ENCODE measurements at places on chromosomes 6 and 20.
A peak's percentile ranks its signal among the peaks of the same experiment; 100 is the strongest.

- no peak for DNase-seq
These were observed 118.5 kb upstream of the BACH2 start for GRCh38 chr6:90415178-90415577.

- DNase-seq: no peak
These were observed 53.6 kb downstream of the YTHDF1 start for GRCh38 chr20:63162206-63162795.

GRCh38 chr20:34190262-34190661 is 51.0 kb upstream of the ASIP start:
- no peak for DNase-seq

GRCh38 chr6:87837876-87838275 is 135.8 kb upstream of the AKIRIN2 start:
- DNase-seq: no peak

DNA sequence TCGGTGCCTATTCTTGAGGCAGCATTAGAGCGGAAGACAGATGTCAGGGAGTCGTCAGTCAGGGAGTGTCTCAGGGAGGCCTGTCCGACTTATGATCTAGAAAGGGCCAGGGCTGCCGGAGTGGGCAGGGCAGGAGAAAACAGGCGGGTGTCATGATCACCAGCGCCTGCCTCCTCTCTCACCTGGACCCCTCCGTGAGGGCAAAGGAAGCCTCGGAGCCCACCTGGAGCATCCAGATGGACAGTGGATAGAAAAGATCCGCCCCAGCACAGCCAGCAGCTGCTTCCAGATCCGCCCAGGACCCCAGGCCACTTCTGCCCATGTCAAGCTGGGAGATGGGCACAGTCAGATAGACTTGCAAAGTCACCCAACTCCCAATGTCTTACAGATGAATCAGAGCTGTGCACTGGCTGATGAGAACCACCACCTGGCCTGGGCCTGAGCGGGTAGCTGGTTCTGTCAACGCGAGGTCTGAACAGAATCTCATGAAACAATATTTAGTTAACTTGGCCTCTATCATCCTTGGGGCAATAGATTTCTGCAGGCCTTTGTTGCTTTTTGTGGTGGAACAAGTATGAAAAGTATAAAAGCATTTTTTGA is 22.2 kb downstream of the PSMG4 start:
- DNase-seq: no peak

DNA sequence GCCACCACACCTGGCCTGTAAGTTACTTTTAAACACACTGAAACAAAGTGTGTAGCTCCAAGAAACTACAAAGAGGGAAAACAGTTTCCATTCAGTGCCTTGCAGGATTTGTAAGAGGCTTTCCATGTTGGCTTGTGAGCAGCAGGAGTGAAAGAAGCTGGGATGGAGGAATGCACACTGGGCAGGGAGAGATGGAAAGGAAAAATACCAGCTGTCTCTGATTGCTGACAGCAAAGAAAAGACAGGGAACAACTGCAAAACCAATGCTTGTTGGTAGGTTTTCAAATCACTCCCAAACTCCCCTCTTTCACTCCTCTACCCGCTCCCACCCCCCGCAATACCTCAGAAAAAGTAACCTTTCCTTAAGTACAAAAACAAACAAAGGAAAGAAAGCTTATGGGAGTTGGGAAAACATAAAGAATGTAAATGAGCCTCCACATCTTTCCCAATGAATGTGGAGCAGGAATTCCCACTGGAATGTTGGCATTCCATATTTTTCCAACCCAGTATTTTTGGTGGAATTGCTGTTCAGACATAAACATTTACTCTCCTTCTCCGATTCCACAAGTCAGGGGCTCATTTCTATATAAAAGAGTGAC is 166.1 kb downstream of the THBS2 start:
- no peak for DNase-seq

- DNase-seq: no peak
These were observed 93.4 kb downstream of the MBOAT1 start for GRCh38 chr6:20118892-20119291.

GRCh38 chr6:81625216-81625615 is 127.3 kb downstream of the TENT5A start:
- DNase-seq: no peak

- DNase-seq: no peak
These were observed 38.2 kb downstream of the C6orf132 start for GRCh38 chr6:42104095-42104803.

DNA sequence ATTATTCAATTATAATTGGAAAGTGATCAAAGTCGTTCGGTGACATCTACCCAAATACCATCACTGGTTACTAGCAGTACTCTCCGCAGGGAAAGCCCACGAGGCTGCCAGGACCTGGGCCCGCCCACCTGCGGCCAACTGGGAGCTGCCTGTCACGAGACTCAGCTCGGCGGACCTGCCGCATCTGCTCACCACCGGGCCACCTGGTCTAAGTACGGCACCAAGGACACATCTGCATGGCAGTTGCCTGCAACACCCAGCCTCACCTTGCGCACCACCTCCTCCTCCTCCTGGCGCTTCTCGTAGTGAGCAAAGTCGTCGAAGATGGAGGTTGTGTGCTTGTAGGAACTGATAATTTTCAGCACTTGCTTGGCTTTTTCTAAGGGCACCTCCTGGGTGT is 13.9 kb downstream of the YTHDF1 start:
- DNase-seq: no peak

DNA sequence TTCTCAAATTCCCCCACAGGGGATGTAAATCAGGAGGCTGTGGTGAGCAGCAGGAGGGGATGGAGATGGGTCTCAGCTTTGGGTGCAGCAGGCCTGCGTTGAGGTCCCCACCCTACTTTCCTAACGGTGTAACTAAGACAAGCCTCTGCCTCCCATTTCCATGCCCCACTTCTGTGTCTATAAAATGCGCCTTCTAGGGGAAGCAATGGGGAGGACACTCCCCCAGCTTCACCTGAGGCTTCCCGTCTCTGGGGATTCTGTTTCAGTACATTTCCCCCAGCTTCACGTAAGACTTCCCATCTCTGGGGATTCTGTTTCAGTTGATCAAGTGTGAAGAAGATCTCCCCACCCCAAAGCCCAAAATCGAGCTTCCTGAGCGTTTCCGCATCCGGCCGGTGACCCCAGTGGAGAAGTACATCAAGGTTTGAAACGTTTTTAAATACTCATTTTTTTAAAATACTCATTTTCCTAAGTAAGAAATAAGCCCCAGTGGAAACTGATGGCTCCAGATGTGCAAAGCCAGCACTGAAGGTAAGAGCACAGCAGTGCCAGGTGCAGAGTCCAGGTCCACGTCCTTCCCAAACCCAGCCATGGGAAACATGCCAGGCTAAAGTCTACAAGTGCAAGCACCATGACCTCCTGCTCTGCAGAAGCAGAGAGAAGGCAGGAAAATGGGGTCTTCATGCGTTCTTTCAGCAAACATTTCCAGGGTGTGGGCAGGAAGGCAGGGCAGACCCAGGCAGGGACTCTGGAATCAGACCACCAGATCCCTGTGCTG is 73.1 kb downstream of the ANKRD60 start:
- no peak for DNase-seq

GRCh38 chr6:163427498-163428254 is 13.2 kb downstream of the QKI start:
- DNase-seq: peak; percentile 43

GRCh38 chr6:119481976-119482375 is 132.4 kb upstream of the MAN1A1 start:
- no peak for DNase-seq

GRCh38 chr6:164695896-164696295 is 613.5 kb downstream of the C6orf118 start:
- no peak for DNase-seq

GRCh38 chr6:4349323-4349722 is 213.9 kb upstream of the ECI2 start:
- no peak for DNase-seq

- no peak for DNase-seq
These were observed 48.1 kb upstream of the MLIP start for GRCh38 chr6:54063228-54063539.

GRCh38 chr20:23047738-23048214 is 1.7 kb downstream of the THBD start:
- DNase-seq: no peak

DNA sequence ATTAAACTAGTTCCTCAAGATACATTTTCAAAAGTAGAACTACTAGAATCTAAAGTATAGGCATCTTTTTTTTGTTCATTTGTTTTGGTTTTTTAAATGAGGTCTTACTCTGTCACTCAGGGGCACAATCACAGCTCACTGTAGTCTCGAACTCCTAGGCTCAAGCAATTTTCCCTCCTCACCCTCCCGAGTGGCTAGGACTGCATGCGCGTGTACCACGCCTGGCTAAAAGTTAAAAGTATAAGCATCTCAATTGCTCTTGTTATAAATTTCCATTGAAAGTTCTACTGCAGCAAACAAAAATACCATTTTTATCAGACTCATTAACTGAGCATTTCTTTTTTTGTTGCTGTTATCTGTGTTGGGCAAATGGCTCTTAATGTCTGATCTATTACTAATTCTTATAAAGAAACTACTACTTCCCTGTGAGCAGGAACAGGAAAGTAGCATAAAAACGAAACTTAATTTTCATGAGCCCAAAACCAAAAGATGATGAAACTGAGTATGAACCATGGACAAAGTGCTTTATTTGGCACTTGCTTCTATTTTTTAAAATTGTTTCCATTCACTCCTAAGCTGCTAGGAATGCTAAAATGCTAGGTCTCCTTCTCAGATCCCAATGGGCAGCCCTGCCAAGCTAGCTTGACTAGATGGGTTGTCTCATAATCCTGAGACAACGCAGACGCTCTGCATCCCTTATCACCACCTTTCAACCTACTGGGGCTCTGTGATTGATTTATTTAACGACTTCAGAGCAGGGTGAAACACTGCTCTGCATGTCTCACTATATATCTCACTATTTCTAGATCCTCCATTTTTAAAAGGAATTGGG is 36.9 kb downstream of the TRPC4AP start:
- no peak for DNase-seq

DNA sequence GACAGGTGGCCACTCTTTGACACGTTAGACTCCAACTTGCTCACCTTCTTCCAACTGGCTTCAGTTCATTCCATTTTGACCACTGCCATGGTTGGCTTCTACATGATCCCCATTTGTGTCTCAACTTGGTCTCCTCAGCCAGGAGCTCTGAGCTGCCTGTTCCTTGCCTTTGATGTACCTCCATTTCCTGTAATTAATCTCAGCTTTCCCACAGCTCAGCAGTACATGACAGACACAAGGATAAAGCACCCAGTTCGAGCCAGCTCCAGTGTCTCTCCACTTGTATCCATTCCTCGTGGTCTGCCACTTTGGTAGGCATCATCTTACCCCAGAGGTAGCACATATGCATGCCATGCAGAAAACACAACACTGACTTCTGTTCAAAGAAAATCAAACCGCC is 161.0 kb downstream of the TSHZ2 start:
- no peak for DNase-seq

- DNase-seq: no peak
These were observed 20.2 kb downstream of the NTSR1 start for GRCh38 chr20:62728781-62729300.

GRCh38 chr6:55069132-55069781 is 105.1 kb upstream of the HCRTR2 start:
- DNase-seq: peak; percentile 2

DNA sequence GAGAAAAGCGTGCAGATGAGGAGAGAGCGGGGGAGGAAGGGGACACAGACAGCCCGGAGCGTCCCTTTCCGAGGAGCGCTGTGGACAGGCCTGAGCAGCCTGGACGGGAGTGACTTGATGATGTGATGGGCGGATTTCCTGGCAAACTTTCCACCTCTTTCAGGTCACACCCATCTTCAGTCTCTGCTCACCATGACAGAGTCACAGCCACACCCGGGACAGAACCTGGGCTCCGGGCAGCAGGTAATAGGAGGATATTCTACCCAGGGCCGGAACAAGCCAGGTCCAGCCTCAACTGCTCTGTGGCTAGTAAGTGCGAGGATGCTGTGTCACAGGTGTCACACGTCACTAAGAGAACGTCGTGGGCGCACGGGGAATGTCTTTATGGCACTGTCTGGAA is 84.3 kb downstream of the THBS2 start:
- DNase-seq: no peak

DNA sequence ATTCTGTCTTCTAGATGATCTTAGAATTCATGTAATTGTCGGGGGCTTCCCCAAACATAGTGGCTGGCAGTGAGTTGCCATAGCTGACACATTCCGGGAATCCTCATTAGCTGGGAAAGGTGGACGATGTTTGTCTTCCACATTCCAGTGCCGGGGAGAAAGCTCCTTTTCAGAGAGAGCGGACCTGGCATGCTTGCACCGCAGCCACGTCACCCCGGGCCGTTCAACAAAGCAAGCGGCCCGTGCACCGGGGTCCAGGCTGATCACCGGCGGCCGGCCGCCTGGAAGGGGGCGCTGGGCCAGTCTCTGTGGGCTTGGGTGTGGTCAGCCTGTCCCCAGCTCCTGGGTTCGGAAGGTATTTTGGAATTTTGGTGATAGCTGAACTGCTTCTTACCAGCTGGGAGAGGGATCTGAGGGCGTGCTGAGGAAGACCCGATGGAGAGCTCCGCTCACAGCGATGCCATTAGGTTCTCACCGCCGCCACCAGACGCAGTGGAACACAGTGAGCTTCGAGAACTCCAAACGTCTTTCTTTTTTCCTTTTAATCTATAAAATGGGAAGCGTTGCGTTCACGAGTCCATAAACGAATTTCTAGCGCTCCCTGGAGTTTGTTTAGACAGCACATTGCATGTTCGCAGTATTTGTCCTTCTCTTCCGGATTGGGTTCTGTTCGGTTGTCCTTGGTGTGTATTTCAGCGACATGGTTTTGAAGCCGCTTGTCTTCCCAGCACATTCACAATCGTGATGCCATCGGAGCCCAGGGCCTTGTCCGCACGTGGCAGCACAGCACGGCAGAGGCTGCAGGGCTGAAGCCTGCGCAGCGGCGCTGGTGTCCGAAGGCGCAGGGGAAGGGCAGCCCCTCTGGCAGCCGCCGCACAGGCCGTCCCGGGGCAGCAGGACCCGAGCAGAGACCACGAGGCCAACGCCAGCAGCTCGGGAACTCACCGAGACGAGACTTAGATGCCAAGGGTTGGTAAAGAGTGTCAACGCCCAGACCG is 557.6 kb downstream of the QKI start:
- DNase-seq: no peak

DNA sequence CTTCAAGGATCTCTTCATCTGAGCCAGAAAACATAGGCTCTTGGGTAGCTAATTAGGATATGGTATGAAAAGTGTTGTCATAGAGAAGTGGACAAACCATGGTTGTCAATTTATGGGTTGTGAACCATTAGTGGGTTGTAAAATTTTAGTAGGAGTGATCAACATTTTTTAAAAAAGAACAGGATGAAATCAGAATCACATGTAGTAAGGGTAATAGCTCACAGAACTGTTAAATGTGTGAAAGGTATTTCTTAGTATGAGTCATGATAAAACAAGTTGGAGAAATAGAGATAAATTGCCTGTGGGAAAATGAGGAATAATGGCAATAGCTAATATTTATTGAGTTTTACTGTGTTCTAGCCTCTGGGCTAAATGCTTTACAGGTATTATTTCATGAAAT is 113.4 kb downstream of the MAP3K4 start:
- no peak for DNase-seq
